Smooth muscle cell of the umbilical artery (primary cell): ENCODE measurements at places on chromosomes 11 and 22. TPM values are rescaled to one million over a fixed set of nuclear protein-coding genes. Genes with fewer than 3 reads are reported as not detected.

SLC22A12 gene
- total RNA-seq = not detected in 2 replicates

UBQLNL gene
- 0.05 and 0.30 TPM in 2 replicates for total RNA-seq

DCHS1 gene
- total RNA-seq = 4.4 and 10.4 TPM in 2 replicates

MYOD1 gene
- not detected in 2 replicates for total RNA-seq

KRTAP5-8 gene
- total RNA-seq = not detected in 2 replicates

SMDT1 gene
- 2.0 and 2.7 TPM in 2 replicates for total RNA-seq

BIRC3 gene
- total RNA-seq = 5.3 and 9.0 TPM in 2 replicates
